ENCODE measurements at places on chromosomes 13 and 19. TPM values are rescaled to one million over a fixed set of nuclear protein-coding genes. Genes with fewer than 3 reads are reported as not detected.

PEAK3 gene
- not detected for total RNA-seq

DNA sequence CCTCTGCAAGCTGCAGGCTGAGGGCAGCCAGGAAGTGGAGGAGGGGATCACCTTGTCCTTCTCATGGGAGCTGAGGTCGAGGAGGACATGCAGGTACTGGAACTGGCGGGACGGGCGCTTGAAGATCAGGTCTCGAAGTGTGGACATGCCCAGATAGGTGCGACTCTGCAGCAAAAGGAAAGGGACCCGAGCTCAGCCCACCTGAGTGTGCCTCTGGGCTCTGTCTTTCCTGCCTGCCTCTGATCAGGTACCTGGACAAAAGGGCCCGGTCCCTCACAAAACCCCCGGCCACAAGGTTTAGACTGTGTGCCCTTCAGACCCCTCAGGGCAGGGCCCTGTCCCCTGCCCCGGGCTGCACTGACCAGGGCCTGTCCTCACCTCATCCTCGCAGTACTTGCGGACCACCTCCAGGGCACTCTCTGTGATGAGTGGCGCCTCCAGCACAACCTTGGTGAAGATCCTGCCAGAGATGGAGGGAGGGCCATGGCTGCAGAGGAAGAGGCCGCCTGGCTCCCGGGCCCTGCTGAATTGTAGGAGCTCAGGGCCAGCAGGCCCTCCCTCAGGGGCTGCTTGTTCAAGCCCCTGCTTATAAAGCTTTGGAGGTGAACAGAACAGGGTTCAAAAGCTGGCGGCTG lies 12.5 kb upstream of the RSPH6A start:
- DNase-seq: no peak

- DNase-seq: no peak
Observed at GRCh38 chr13:100707818-100708740, 33.5 kb upstream of the TMTC4 start.

MISP gene
- 0.11 TPM for total RNA-seq

- no peak for DNase-seq
Observed at GRCh38 chr13:95003019-95003813, 290.9 kb upstream of the SOX21 start.

GRCh38 chr13:41356786-41357185 lies 45.7 kb downstream of the NAA16 start:
- DNase-seq: no peak

DNA sequence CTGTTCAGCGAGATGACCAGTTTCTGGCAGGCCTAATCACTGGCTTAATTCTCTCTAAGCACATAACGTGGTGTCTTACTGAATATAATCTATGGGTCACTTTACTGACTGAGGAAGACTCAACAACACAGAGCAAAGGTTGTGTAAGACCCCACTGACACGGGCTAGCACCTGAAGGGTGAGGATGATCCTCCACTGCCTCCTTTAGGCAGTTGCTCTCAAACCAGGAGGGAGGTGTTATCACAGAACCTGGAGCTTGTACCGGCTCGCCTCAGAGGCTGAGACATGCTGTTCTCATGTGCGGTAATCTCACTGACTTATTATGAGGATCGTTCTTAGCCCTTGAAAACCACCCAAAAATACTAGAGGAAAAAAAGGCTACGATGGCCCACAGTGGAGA lies 28.3 kb downstream of the RCBTB2 start:
- DNase-seq: no peak

- DNase-seq: no peak
Observed at GRCh38 chr13:113150550-113151365, 7.7 kb upstream of the PROZ start.

LILRB5 gene
- not detected for total RNA-seq

RINL gene
- 7.4 TPM for total RNA-seq

CGB8 gene
- not detected for total RNA-seq

DNA sequence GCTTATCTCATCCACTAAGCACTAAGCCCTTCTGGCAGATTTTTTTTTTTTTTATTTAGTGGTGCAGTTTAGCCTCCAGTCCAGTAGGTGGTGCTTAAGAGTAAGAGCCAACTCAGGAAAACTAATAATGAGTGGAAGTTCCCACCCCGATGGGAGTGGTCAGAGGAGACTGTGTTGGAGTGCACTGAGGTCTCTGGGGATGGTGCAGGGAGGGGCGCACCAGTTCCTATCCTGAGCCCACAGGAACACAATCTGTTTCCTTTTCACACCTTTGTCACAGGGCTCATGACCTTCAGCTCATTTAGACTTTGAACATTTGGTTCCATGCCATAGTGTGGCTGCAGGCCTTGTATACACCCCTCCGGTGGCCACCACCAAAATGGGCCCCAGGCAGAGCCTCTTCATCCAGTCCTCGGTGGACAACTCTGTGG lies 367.4 kb downstream of the SPRY2 start:
- DNase-seq: peak; percentile 48

GRCh38 chr13:103671547-103671946 lies 605.3 kb upstream of the SLC10A2 start:
- no peak for DNase-seq

ARRDC5 gene
- not detected for total RNA-seq

SPRY2 gene
- 9.2 TPM for total RNA-seq

HPN gene
- not detected for total RNA-seq

- no peak for DNase-seq
Observed at GRCh38 chr13:70835371-70835770, 727.1 kb upstream of the KLHL1 start.

COX7A1 gene
- total RNA-seq: not detected

DNA sequence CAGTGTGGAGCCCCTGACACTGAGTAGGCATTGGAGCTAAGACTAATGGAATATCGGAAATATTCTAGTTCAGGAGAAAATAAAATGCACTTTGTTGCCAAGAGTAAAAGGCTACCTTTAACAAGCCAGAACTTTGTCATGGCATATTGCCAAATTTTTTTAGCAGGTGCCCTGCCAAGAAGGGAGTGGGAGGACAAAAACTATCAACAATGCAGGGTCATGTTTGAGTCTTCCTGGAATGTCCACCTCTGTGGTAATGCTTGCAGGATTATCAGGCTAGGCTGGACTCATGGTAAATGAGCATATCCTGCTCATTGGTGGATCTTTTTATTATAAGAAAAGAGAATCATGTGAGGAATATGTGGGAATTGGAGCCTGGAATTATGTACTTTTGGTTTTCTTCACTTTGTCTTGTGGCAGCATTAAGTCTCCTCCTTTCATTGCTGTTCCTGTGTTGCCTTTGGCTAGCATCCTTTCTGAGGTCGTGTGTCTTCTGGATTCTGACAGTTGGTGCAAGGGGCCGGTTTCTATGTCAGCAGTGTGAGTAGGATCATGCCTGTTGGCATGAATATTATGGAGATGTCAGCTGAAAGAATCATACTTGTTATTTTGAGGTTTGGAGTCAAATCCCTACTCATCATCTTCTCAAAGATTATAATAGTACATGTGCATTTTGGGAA lies 122.9 kb upstream of the SPRY2 start:
- no peak for DNase-seq

ZNF100 gene
- total RNA-seq: 19.2 TPM
